ENCODE measurements at places on chromosomes 12 and 14.

DNA sequence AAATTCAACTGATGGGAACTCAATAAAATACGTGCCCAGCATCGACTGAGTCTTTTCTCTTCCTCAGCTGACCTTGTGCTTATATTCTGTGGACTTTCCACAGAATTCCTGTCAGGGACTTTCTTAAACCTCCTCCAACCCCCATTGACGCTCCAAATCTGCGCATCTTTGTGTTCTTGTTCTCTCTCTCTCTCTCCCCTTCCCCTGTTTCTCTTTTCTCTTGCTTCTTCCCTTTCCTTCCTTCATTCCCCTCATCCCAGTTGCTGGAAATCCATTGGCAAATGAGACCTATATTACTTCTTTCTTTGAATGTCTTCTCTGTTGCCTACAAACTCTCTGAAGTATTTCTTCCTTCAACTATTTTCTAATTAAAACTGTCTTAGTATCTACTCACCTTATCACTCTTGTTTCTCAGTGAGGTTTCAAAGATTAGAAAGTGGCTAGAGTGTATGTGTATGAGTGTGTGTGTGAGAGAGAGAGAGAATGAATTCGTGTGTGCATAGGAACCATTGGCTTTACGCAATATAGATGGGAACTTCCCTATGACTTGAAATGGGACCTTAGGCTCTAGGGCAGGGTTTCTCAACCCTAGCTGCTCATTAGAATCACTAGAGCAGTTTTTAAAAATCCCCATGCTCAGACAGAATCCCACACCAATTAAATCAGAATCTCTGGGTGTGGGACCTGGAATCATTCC, 41.8 kb upstream of the DHRS7 start:
- no peak for DNase-seq

DNA sequence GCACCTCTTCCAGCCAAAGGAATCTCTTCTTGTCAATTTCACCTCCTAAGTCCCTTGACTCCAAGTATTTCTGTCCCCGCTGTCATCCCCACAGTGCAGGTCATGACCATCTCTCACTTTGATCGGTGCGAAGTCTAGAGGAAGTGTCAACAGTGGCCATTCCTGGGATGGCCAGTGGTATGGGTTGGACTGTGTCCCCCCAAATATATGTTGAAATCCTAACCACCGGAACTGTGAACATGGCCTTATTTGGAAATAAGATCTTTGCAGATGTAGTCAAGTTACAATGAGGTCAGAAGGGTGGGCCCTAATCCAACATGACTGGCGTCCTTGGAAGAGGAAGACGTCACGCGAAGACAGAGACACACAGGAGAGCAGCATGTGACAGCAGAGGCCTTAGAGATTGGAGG, 155.9 kb upstream of the PRMT8 start:
- DNase-seq = no peak

DNA sequence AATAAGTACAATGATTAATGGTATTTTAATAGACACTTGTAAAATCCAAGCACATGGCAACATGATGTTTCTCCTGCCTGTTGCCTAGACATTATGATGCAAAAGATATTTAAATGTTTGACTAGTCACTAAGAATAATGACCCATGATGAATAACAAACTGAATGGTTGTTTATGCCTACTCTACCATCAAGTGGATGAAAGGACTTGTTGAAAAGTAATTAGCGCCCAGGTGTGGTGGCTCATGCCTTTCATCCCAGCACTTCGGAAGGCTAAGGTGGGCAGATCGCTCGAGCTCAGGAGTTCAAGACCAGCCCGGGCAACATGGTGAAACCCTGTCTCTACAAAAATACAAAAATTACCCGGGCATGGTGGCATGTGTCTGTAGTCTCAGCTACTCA, 30.7 kb downstream of the KIF21A start:
- no peak for DNase-seq

GRCh38 chr12:11564984-11565651, 84.4 kb upstream of the ETV6 start:
- DNase-seq = no peak

- no peak for DNase-seq
Observed at GRCh38 chr12:92105676-92106075, 40.0 kb downstream of the BTG1 start.

GRCh38 chr12:73262788-73263381, 990.7 kb downstream of the TRHDE start:
- DNase-seq = no peak

DNA sequence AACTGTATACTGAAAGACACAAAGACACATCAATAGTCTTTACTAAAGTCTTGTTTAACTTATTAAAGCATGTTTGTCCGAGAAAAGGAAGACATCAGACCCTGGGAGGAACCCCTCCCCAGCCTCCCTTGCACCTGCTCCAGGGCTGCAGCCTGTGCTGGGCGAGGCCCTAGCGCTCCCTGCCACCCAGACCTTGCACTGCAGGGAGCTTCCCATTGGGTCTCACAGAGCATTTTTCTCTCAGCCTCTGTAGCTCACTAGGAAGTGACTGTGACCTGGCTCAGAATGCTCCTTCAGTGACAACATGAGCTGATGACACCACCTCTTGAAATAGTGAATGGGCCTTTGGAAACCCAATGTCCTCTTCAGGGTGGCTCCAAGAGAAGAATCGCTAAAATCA, 461.2 kb downstream of the TMEM121 start:
- DNase-seq = no peak
